Hematopoietic multipotent progenitor cell treated with erythropoietin and hydrocortisone succinate and interleukin-3 and kit ligand, for 17 days (in vitro differentiated cells): ENCODE measurements at places on chromosomes 5 and 9.

GRCh38 chr9:113653746-113654604 is 190.4 kb downstream of the RGS3 start:
- DNase-seq, result no peak

DNA sequence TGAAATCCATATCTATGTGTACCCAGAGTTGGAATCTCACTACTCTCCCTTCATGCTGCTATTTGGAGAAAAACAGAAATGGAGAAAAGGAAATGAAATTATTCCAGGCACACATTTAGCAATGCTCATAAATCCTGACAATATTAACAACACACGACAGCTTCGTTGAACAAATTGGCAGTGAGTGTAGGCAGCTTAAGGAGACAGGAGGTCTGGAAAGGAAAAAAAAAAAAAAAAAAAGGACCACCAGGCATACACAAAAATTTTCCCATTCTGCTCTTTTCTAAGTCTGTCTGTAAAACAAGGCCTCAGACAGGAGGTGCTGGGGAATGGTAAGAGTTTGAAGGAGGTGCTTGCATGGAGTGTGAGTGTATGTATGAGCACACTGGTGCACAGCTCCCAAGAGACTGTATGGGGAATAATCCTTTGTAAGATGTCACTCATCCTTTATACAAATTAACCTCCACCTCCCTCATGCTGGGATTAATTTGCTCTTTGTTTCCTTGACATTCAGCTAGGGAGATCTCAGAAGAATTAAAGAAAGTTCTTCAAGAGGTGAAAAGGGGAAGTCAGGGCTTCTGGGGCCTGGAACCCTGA is 78.9 kb downstream of the ASTN2 start:
- no peak for DNase-seq

DNA sequence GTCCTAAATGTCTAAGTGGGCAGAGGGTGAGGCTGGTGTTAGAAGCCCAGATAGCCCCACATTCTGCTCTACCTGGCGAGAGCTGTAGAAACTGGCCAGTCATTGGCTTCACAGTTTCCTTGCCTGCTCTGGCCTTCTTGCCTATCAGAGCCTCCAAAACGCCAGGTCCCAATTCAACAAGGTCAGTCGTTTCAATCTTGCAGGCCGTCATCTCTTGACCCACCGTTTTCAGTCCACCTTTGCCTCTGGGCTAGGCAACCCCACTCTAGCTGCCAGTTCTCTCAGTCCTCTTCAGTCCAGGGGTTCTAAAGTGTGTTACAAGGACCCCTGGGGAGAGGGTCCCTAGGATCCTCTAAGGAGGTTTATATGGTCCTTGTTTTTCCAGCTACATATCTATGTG is 20.0 kb upstream of the TIFAB start:
- no peak for DNase-seq

- no peak for DNase-seq
Measured at GRCh38 chr9:35000535-35001284, 11.2 kb downstream of the DNAJB5 start.

DNA sequence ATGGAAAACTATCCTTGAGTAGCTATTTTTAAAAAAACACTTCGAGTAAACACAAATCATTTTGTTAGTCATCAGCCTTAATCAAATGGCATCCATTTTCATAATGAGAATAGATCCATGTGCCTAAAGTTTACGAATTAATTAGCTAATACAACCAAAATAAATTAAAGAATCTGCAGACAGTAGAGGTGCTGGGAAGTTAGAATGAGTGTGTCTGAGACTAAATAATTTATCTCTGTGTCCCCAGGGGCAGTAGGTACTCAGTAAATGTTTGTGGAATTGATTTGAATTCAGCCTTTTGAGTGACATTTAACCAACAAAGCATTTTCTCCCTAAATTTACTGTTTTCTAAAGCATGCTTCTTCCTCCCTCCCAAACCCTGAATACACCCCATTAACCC is 18.6 kb downstream of the TNFSF15 start:
- DNase-seq, result no peak

DNA sequence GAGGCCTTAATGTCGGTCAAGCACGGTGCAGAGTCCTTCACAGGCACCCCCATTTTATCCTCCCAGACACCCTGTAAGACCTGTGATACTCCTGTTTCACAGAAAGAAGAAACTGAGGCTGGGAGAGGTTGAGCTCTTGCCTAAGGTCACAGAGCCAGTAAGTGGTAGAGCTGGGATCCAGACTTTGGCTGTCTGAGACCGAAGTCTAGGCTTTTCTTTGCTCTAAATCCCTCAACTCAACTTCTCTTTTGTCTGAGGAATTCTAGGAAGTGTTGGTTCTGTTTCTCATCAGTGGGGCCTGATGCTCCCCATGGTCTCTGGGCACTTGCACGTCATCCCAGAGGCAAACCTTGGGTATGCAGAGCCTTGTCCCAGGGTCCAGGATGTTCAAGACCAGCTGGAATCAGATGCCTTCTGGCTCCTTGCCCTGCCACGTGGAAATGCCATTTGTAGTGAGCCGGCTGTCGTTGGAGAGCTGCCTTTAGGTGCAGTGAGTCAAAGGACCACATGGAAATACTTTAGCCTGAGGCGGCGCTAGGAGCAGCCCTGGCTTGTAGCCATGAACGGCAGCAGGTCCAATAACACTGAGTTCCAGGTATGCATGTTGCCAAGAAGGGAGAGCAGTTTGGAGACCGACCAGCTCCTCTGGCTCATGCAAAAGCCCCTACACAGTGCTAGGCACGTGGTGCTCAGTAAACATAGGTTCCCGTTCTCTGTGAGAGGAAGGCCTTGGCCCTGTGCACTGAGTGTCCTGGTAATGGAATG is 9.2 kb downstream of the DCANP1 start:
- no peak for DNase-seq

DNA sequence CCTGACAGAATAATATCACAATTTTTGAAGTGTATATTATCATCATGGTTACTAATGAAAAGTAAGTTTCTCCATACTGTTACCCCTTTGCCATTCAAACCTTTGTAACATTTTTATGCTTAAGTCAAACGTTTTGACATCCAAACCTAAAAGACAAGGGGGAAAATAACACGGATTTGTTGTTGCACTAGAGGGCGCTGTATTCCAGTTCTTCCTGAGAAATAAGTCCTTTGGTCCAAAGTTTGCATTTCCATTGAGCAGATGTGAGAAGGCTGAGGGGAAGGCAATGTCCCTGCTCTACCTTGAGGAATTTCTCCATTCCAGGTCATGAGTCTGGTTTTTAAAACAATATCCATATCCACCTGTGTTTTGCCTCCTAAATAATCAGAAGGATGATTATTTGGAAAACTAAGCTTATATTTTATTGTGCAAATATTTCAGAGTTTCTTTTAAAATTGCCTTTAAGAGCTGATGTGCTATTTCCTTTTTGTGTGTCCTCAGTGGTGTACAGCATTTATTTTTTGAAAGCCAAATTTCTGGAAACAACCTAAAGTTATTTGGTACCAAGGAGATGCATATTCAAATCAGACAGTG is 9.7 kb downstream of the LECT2 start:
- peak; percentile 36 for DNase-seq

DNA sequence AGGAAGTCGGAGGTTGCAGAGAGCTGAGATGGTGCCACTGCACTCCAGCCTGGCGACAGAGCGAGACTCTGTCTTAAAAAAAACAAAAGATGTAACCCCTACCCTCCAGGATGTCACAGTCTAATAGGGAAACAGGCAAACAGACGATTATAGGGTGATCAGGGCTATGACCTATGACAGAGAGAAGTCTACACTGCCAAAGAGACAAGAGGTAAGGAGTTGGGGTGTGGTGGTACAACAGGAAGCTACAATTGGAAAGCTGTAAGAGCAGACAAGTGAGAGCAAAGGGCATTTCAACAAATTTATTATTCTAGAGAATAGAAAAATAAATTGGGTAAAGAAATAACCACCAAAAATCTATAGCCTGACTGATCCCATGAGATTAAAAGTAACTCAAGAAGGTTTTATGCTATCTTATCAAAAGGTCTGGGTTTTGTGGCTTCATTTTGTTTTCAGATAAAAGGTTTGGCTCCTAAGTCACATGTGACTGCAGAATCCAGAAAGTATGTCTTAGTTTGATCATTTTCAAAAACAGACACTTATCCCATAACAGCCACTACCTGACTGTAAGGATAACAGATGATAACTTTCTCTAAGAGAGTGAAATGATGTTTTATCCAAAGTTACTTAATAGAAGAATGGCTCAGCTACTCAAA is 7.3 kb downstream of the CDC26 start:
- no peak for DNase-seq

DNA sequence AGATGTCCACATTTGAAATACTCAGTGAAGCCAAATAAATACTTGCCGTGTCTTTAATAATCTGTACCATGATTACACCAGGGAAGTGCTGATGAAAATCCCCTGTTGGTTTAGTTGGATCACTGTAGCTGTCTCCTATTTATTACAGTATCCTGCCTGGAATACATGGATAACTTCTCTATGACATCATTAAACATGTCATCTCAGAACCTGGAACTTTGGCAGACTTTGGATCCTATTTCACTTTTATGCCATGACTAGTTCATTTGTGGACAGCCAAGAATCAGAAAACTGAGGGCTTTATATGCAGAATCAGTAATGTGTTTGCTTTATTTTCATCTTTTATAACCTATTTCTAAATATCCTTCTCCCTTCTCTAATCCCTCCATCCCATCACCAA is at the start of gene TXNDC8:
TSS of gene TXNDC8 (minus strand) at position 137 of the 400 bp plus-strand sequence.
- no peak for DNase-seq

DNA sequence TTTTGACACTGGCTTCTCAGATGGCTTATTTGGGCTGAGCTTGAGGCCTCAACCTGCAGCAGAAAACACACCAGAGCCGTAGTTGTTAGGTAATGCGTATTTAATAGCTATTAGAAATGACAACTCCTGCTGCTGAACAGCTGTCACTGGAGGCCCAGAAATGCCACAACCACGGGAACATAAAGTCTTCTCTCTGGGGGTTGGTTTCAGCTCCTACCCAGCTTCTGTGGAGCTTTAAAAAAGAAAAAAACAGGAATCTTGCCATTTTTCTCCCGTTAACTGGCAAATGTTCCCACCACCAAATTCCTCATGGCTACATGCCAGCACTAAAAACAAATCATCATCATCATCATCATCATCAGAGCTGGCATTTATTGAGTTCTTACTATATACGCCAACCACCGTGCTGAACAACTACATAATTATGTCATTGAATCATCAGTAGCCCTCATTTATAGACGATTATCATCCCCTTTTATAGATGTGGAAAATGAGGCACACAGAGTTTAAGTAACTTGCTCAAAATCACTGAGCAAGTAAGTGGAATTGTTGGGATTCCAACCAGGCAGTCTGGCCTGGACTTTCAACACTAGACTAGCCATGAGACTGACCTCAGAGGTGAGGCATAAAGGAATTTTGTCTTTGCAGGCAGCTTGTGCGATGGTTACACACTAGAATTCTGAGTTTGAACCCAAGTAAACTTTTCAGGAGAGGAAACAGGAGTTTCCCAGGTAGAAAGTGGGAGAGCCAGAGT is 185.3 kb upstream of the WWC1 start:
- no peak for DNase-seq

DNA sequence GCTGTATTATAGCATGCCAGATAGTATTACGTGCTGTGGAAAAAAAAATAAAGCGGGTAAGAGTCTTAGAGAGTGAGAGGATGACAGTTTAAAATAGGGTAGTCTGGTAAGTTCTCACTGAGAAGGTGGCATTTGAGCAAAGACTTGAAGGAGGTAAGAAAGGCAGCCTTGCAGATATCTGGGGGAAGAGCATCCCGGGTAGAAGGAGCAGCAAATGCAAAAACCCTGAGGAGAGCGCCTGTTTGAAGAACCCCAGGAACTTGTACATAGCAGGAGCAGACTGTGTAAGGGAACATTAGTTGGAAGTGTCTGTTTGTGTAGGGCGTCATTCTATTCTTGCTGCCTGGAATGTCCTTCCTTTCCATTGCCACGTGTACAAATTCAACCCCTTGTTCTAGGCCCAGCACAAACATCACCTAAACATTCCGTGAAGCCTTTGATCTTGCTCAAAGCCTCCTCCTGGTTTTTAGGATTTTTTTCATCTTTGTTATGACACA is 2.6 kb downstream of the AP3S1 start:
- DNase-seq, result no peak
